ENCODE measurements at places on chromosomes 5 and 9. TPM values are rescaled to one million over a fixed set of nuclear protein-coding genes. Genes with fewer than 3 reads are reported as not detected.

GRCh38 chr5:128538250-128539037 lies 399 bp upstream of the FBN2 start:
- no peak for DNase-seq

DNA sequence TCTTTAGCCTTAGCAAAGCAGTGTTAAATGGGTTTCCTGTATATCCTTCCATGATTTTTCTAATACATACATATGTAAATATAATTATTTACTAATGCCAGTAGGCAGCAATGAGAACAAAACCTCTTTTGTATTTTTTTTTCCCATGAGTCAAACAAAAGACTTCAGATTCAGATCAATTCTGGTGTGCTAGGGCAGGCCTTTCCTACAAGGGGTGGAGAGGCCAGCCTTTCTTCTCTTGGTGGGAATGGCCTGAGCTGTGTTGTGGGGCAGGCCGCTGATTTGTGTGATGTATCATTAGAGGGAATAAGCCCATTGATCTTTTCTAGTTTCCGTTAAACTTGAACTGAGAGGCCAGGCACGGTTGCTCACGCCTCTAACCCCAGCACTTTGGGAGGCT lies 115.5 kb upstream of the DMRT1 start:
- no peak for DNase-seq

DNA sequence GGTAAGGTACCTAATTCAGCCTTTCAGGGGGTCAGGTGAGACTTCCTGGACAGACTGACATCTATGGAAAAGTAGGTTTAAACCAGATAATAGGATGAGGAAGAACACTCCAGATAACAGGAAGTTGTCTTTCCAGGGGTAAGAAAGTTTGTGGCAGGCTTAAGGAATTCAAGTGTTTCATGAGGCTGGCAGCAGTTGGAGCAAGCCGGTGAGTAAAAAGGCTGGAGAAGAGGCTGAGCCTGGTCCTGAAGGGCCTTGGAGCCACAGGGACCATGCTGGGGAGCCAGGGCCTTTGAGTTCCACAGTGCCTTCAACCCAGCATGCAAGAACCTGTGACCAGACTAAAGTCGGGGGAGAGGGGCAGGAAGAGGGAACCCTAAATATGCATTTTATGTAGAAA lies 353.4 kb downstream of the SPOCK1 start:
- DNase-seq, result no peak

Gene IL13
- not detected for polyA plus RNA-seq

GRCh38 chr5:66553916-66554575 lies 42.1 kb upstream of the MAST4 start:
- DNase-seq, result no peak

Gene FST
- not detected for polyA plus RNA-seq

- no peak for DNase-seq
Measured at GRCh38 chr5:103745353-103746065, 182.9 kb upstream of the NUDT12 start.

Gene GADD45G
- 0.62 TPM for polyA plus RNA-seq

DNA sequence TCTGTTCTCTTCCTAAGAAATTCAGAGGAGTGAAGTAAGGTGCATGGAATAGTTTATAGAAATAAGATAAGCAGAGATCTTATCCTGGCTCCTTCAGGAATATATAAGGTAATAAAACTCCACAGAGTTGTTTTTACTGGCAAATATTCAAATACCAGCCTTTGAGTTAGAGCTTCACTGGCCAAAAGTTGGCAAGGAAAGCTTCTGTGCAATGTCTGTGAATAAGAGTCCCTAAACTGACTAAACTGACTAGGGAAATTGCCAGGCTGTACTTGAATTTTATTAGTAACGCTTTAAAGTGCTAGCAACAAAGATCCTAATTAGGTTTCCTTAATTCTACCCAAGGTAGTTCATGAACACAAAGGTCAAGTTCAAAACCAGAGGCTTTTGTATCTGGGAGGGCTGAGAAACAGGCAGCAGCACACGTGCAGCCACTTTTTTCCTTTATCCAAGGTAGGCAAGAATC lies 131.1 kb upstream of the MPDZ start:
- no peak for DNase-seq

GRCh38 chr9:24041160-24041690 lies 215.2 kb upstream of the ELAVL2 start:
- DNase-seq, result no peak

DNA sequence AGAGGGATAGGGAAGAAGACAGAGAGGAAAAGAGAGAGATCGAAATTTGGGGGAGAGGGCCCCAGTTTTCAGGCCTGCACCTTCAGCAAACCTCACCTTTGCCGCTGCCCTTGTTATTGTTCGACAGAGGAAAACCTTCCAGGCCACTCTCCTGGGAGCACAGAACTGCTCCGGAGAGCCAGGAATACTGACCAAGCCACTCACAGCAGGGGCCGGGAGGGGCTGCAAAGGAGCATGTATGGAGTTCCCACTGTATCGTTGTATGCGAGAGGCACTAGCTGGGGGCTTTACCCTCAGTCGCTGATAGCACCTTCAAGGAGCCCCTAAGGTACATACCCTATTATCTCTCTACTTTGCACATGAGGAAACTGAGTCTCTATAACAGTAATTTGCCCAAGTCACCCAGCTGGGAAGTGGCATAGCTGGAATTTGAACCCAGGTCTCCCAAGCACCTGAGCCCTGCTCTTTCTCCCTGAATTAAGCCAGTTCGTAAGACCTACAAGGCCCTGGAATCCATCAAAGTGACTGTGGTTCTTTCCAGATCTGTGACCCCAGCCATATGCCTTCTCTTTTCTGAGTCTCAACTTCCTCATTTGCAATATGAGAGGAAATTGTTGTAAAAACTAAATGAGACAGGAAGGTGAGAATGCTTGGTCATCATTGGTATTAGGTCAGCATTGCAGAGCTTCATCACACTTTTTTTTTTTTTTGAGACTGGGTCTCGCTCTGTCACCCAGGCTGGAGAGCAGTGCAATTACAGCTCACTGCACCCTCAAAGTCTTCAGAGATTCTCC lies 21.0 kb upstream of the FOXE1 start:
- DNase-seq, result no peak

- no peak for DNase-seq
Measured at GRCh38 chr5:61465066-61465465, 133.0 kb downstream of the ZSWIM6 start.

Gene CETN3
- polyA plus RNA-seq, result 23.9 TPM

All from CD8-positive, alpha-beta memory T cell (primary cell).